ENCODE measurements at places on chromosomes 4 and X.

DNA sequence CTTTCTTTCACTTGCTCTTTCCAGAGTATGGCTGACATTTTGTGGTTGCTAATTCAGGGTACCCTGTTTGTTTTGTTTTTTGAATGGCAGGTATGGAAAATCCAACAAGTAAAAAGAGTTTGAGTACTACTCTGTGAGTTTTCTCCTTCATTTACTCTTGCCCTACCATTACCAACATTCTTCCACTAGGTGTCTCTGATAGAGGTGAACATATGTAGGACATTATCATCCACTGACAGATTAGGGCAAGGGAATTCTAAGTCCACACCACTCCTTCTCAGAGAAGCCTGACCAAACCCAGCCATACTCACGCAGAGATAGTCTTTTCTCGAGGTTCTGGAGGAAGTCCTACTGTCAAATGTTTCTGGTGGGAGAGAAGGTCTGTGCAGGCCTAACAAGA is 36.7 kb upstream of the HDAC8 start:
- no peak for DNase-seq

DNA sequence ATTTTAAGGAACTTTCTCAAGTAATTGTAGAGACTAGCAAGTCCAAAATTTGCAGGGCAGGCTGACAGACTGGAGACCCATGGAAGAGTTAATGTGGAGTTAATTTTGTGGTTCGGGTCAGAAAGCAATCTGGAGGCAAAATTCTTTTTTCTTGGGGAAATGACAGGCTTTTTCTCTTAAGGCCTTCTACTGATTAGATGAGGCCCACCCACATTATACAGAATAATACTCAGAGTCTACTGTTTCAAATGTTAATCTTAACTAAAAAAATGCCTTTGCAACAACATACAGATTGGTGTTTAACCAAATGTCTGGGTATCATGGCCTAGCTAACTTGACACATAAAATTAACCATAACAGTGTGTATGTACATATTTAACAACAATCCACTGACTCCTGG is 32.7 kb downstream of the RRAGB start:
- no peak for DNase-seq

DNA sequence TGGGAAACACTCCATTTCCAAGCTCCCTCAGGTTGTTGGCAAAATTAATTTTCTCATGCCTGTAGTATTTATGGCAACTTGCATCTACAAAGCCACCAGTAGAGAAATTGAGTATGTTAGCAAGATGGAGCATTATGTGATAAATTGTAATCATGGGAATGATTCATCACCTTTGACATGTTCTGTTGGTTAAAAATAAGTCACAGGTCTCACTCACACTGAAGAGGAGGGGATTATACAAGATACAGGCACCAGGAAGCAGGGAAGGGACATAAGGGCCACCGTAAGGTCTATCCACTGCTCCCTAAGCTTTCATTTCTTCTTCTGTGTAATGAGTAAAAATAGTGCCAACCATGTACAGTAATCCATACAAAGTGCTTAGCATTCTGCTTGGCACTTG is 313.0 kb downstream of the GBA3 start:
- no peak for DNase-seq

- DNase-seq = no peak
Measured at GRCh38 chr4:128512161-128512560, 224.5 kb upstream of the PGRMC2 start.

Measured in upper lobe of right lung (tissue), 1 donor.